Hematopoietic multipotent progenitor cell treated with erythropoietin and hydrocortisone succinate and interleukin-3 and kit ligand, for 8 days (in vitro differentiated cells): ENCODE measurements at places on chromosomes 2 and 18.
A peak's percentile ranks its signal among the peaks of the same experiment; 100 is the strongest.

GRCh38 chr2:64944484-64944883 is 44.7 kb upstream of the SLC1A4 start:
- DNase-seq: no peak

DNA sequence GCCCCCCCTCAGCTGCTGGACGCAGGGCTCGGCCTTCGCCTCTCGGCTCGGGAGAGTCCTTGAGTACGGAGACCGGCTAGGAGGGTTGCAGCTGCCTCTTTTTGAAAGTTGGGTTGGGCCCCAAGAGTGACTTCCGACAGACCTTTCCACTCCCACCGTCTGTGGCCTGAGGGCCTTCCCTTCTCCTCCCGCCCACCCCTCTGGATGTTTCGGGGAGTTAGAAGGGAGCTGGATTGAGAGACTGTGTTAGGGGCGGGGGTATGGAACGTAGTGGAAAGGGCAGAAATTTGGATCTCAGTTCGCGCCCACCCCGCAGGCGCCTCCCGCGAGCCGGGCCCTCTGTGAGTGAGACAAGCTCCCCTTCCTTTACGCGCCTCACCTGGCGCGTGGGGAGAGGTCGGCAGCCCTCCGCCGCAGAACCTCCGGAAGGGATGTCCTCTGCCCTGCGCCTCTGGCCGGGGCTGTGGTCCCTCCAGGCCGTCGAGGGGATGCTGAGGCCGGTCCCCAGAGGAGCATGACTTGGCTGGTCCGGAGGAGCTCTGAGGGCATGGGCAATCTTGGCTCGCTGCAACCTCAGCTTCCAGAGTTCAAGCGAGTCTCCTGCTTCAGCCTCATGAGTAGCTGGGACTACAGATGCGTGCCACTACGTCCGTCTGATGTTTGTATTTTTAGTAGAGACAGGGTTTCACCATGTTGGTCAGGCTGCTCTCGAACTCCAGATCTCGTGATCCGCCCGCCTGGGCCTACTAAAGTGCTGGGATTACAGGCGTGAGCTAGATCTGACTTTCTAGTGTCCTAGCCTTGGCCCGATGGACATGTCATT is 15.9 kb downstream of the C2orf74 start:
- DNase-seq: peak; percentile 43

DNA sequence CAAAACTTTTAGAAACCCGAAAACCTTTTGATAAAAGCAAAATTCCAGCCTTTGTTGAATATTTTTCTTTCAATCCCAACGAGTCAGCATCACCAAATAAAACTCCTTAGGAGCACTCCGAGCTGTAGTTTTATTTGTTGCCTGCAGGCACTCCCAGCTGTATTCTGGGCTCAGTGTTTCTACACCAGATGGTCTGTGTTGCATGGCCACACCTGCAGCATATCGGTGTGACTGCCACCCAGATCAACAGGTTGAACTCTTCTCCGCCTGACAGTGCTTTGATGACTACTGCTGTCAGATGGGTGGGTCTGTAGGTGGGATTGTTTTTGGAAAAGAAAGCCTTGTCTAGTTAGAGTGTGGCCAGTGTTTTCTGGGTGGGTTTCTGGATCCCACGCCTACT is 32.7 kb downstream of the APCDD1 start:
- no peak for DNase-seq

DNA sequence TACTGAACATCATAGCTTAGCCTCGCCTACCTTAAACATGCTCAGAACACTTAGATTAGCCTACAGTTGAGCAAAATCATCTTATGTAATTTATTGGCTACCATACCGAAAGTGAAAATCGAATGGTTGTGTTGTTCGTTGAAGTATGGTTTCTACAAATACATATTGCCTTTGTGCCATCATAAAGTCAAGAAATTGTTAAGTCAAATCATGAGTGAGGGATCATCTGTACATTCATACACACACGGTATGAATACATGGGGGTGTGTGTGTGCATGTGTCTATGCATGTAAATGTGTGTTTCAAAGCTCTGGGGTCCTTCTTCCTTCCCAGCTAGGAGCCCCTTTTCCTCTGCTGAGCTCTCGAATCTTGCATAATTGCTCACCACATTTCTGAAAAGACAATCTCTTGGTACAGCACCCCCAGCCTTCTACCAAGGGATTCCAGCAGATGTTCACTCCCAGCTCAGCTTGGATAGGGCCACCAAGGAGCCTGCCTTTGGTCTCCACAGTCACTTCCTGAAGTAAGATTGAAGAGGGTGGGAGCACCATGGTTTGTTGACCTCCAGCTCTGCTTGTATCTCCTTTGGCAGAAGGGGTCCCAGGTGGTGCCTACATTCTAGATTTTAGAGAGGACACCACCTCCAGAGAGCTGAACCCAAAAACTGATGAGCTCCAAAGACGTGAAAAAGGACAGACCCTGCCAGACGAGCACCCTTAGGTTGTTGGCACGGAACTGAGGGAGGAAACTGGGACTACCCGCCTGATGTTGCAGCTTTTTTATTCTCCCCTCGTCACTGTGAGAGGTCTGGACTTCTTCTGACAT is 33.2 kb upstream of the CYP1B1 start:
- no peak for DNase-seq

- no peak for DNase-seq
Observed at GRCh38 chr2:67792191-67792590, 270.6 kb downstream of the C1D start.

DNA sequence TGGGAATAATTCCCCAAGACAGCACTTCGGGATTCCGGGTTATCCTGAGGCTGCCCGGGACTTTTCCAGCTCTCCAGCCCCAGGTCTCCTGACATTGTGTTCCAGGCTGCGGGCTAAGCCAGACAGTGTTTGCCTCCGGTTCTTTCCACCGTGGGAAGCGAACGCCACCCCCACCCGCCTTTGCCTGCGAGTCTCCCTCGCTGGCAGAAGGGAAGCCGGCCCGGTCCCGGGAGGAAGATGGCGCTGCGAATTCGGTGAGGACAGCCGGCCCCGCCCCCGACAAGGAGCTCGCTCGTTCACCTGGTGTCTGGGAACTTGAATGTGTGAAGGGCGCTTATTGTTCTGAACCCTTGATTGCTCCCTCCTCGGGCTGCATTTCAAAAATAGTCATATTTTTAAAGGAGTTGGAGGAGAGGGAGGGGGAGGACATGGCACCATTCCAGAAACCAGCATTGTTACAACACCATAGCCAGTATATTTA is 2.9 kb downstream of the LRATD1 start:
- DNase-seq: no peak

DNA sequence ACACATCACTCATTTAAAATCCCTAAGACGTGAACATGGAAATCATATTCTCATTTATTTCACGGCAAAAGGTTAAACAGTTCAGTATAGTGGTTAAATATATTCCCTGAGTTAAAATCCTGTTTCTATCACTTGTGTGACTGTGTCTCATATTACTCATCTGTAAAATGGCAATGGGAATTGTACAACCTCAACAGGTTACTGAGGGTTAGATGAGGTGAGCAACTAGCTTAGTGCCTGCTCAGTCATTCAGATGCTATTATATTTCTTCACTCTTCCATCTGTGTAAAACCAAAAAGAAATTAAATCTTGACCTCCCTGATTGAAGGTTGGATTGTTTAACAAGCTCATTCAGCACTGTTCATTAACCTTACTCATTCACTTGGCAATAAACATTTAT is 212.4 kb upstream of the STK17B start:
- no peak for DNase-seq

GRCh38 chr2:9990736-9991135 is 39.2 kb downstream of the GRHL1 start:
- no peak for DNase-seq

- DNase-seq: no peak
Observed at GRCh38 chr2:45571940-45572339, 39.1 kb downstream of the SRBD1 start.

GRCh38 chr2:3203497-3204019 is 174.1 kb downstream of the EIPR1 start:
- no peak for DNase-seq

DNA sequence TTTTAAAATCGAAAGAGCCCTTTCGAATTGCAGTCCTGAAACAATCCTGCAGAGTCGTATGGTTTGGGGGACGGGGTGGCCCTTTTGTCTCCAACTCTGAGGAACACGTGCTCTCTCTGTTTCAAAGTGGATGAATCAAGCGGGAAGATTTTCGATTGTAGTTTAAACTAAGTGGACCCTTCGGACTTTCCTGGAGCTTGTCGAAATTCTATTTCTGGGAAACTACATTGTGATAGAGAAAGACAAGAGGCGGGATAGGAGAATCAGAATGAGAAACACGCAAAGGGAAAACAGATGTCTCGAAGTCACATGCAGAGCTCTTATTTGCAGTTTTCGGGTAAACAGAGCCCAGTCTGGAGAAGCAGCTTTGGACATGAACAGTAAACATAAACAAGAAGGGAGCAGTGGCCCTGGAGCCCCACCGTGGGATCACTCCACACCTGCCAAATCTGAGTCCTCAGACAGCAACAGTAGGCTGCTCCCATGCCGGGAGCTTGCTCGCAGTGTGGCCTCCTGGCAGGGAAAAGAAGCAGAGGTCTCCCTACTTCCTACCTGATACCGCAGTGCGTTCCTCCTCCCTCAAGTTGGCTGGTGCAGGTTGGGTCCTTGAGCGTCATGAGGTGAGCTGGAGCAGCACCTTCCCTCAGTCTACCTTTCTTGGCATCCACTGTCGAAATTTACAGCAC is 202.4 kb downstream of the SLC4A3 start:
- DNase-seq: no peak

- DNase-seq: no peak
Observed at GRCh38 chr2:161384864-161385263, 31.2 kb upstream of the TBR1 start.

GRCh38 chr2:60066096-60066839 is 487.2 kb downstream of the BCL11A start:
- DNase-seq: no peak

DNA sequence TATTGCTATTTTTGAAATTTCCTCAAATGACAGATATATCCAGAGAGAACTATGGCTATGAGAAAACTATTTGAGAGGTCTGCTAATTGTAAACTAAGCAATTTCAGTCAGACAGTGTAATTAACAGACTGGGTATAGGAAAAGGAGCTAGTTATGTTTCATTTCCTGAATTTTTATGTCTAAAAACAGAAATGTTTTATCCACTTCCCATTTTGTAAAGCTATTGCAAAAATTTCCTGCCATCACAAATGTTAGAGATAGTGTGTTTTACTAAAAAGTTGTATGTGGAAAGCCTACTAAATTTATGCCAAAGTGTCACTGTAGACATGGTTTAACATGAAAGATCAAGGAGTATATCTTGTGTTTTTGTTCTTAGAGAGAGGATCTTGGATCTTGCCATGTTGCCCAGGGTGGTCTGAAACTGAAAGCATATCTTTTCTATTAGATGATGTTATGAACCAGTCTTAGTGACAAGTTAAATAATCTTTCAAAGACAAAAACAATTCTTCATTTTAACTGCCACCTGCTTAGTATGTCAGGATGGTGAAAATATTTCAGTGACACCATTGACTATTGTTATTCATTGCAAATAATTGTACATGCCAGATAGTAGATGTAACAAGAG is 40.5 kb upstream of the ITPRID2 start:
- DNase-seq: no peak

- DNase-seq: peak; percentile 22
Observed at GRCh38 chr2:26223018-26223417, 21.4 kb downstream of the HADHA start.

- DNase-seq: no peak
Observed at GRCh38 chr2:224691563-224691962, 24.6 kb downstream of the CCDC195 start.

GRCh38 chr2:105640246-105640645 is 104.5 kb upstream of the NCK2 start:
- no peak for DNase-seq

DNA sequence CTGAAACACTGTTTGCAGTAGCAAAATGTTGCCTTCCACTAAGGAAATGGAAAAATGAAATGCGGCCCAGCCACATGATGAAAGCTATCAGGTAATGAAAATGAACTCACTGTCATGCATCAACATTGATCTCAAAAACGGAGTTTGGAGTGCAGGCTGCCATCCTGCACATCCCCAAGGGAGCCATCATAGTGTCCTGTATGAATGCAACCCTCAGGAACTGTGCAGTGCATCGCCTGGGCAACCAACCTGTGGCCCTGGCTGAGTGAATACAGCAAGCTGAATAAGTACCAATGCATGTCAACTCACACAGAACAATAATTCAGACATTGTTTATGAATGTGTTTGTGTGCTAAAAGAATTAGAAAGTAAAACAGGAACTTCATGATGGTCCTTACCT is 23.1 kb upstream of the TXNDC2 start:
- no peak for DNase-seq

DNA sequence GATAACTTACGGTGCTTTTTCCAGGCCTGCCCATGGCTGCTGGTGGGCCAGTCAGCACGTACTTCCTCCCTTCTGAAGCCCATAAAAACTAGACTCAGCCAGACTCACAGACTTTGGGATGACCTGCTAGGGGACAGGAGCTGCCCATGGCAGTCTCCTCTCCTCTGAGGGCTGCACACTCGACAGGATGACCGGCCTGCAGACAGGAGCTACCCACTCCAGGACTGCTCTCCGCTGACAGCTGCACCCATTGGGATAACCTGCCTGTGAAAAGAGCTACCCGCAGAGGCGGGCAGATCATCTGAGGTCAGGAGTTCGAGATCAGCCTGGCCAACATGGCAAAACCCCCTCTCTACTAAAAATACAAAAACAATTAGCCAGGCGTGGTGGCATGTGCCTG is 75.4 kb downstream of the EPB41L3 start:
- DNase-seq: no peak

GRCh38 chr2:206887745-206888144 is 51.6 kb upstream of the CPO start:
- no peak for DNase-seq

DNA sequence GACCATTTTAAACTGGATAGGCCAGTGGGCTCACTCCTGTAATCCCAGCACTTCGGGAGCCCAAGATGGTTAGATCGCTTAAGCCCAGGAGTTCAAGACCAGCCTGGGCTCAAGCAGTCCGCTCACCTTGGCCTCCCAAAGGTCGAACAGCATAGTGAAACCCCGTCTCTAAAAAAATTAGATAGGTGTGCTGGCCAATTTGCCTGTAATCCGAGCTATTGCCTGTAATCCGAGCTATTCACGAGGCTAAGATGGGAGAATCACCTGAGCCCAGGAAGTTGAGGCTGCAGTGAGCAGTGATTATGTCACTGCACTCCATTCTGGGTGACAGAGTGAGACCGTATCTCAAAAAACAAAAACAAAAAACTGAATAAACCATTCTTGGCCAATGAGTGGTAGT is 52.6 kb upstream of the EMILIN2 start:
- no peak for DNase-seq

GRCh38 chr2:182558564-182558963 is 131.7 kb upstream of the PDE1A start:
- DNase-seq: no peak

DNA sequence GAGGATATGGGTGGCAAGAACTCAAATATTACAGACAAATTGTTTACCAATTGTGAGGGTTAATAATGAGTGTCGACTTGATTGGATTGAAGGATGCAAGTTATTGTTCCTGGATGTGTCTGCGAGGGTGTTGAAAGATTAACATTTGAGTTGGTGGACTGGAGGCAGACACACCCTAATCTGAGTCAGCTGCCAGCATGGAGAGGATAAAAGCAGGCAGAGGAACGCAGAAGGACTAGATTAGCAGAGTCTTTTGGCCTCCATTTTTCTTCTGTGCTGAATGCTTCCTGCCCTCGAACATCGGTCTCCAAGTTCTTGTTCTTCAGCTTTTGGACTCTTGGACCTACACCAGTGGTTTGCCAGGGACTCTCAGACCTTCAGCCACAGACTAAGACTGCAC is 1503.7 kb downstream of the LRP1B start:
- DNase-seq: no peak

GRCh38 chr2:61775956-61776570 is 77.8 kb downstream of the FAM161A start:
- DNase-seq: no peak
